ENCODE measurements at places on chromosomes 5 and 9.

- DNase-seq, result no peak
These were observed 7.4 kb downstream of the CCDC187 start for GRCh38 chr9:136296434-136297015.

DNA sequence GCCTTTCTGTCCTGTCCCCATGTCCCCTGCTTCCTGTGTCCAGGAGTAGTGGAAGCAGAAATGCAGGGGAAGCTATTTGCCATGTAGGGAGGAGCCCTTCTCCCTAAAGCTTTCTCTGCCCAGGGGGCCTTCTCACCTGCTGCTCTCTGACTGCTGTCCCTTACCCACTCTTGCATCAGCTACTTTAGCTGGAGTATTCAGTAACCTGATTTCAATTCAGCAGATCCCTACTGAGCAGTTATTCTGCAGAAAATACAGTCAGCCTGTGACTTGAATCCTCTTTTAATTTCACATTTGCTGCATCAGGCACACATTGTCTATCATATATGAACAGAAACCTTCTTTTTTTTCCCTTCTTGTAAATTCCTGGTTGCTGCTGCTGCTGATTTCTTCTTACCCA is 90.4 kb downstream of the MVB12B start:
- DNase-seq, result peak; percentile 90

- DNase-seq, result no peak
These were observed 17.6 kb downstream of the P4HA2 start for GRCh38 chr5:132209901-132210545.

GRCh38 chr5:132815454-132815853 is 2.4 kb downstream of the SOWAHA start:
- peak; percentile 50 for DNase-seq

Measured in NCI-H69 (cell line).